ENCODE measurements at places on chromosomes 6 and 20. TPM values are rescaled to one million over a fixed set of nuclear protein-coding genes. Genes with fewer than 3 reads are reported as not detected.

TBX18 gene
- not detected for total RNA-seq

- peak; percentile 67 for DNase-seq
Measured at GRCh38 chr6:159716247-159717096, 10.8 kb upstream of the WTAP start.

DNA sequence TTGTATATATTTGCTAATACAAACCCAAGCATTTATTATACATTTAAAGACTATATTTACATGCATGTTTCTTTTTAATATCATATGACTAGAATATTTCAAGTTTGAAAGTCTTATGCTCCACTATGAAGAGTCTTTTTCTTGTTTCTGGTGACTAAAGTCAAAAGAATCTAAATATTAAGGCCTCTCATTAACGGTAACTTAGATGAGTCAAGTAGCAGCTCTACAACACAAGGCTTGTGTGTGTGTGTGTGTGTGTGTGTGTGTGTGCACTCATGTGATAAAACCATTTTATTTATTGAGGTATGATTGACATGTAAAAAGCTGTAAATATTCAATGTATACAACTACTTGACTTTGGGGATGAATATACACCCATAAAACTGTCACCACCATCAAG, 275.6 kb downstream of the TFAP2B start:
- DNase-seq = no peak

HLA-DQB1 gene
- not detected for total RNA-seq

GRCh38 chr20:30811885-30812671, 445.4 kb upstream of the DEFB115 start:
- peak; percentile 45 for DNase-seq

DNA sequence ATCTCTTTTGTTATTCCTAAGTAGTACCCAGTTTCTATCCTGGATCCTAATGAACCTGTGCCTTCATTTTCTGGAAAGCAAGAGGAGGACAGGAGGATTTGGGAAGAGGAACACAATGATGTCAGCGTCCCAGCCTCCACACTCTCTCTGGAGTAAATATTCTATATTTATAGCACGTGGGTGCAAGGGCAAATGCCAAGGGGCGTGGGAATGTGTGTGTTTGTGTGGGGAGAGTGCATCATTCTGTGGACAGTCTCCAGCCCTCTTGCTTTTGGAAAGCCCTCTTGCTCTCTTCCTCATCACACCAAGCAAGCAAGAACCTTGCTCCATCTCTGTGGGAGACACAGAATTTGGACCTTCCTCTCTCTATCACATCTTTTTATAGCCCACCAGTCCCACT, 103.2 kb upstream of the EMILIN3 start:
- no peak for DNase-seq

SOX18 gene
- 1.9 TPM for total RNA-seq

- DNase-seq = no peak
Measured at GRCh38 chr20:47783828-47784598, 1.3 kb downstream of the SULF2 start.

DNA sequence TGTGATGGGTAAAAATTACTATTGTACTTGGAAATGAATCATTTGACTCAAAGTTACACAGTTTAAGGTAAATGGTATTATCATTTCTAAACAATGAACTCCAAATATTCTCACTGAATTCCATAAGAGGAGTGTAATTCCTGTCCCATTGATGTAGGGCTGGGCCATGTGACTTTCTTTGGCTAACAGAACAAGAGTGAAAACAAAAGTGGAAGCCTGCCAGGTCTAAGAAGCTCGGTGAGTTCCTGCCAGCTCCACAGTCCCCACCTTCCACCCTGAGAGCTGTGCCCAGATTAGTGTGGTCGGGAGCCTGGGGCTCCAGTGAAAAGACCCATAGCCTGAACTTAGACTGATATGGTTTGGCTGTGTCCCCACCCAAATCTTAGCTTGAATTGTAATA, 24.6 kb downstream of the TBXT start:
- DNase-seq = peak; percentile 18

MYO6 gene
- total RNA-seq = 9.4 TPM

DNA sequence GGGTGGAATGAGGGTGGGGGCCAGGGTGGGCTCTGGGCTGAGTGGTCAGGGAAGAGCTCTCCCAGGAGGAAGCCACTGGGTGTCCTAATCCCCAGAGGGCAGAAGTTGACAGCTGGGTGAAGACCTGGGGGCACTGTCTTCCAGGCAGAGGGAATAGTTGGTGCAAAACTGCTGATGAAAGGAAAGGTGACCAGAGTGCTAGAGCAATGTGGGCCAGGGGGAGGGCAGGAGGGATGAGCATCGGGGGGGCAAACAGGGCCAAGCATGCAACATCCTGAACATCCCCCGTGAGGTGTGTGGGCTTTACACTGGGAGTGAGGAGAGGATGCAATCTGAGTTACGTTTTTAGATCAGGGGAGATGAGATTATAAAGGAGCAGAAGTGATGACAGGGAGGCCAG, 97.8 kb downstream of the NOL4L start:
- no peak for DNase-seq

GRCh38 chr6:21359926-21360325, 233.6 kb upstream of the SOX4 start:
- DNase-seq = no peak

DNA sequence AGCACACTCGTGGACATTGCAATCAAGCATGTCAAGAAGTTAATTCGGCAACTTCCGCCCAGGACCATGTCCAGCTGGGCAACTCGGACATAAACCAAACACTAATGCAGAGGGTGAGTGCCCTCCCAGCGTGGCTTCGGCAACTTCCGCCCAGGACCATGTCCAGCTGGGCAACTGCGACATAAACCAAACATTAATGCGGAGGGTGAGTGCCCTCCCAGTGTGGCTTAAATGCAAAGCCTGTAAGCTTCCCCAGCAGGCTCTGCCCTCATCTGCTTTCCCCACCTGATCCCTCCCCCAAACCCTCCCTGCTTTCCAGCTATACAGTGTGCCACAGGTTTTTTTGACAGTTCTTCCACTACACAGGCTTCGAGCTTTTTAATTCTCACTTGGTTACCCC, 143.4 kb downstream of the PXDC1 start:
- DNase-seq = no peak

- no peak for DNase-seq
Measured at GRCh38 chr6:133895573-133896343, 6.8 kb downstream of the TCF21 start.

DNA sequence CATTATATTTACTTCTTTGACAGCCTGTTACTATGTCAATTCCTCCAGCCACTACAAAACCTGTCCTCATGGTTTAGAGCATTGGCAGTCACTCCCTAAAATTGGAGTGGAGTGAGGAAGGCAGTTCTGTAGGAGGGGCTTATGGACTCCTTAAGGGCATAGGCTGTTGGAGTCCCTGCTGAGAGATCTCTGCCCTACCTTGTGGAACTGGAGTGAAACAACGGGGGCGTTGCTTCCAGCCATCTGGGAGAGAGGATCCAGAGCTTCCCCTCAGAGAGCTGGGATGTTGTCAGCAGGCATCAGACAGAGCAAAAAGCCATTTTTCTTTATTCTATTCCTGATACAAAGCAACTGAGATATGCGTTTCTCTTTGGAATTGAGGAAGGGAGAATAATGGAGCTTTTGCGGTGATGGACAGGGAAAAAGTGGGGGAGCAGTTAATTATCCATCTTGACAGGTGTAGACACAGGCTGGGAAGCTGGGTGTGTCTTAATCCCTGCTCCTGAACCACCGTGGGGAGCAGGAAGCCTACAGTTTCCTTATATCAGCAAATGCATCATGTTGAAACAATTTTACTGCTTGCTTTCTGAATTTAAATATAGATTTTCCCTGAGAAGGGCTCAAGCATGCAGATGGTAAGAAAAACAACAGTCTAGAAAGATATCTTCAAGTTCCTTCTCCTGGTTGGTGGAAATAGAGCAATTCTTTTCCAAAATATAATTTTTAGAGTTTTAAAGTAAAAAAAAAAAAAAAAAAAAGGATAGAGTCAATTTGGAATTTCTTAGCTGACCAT, 402.5 kb downstream of the PLCB1 start:
- DNase-seq = no peak

GRCh38 chr6:138310821-138311220, 66.9 kb upstream of the SMIM28 start:
- DNase-seq = no peak

DNA sequence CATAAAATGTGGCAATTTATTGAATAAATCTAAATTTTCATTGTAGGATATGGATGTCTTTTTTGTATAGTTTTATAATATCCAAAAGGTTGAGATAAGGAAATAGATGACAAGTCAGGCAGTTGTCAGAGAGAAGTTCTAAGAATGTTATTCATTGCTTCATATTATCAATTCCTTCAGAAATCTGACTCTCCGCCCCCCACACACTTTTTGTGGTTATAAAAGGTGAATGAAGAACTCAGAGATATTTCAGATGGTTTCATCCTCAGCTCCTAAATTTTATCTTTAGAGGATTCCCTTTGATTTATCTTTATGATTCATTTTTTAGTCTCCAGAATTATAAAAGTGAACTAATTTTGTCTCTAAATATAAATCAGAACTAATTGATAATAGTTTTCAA, 136.1 kb upstream of the NOX3 start:
- DNase-seq = no peak

- DNase-seq = no peak
Measured at GRCh38 chr6:45591890-45592289, 214.2 kb upstream of the SUPT3H start.

COL9A3 gene
- 1.9 TPM for total RNA-seq

HLA-DMA gene
- 0.78 TPM for total RNA-seq

ZNF341 gene
- total RNA-seq = 1.6 TPM

DNA sequence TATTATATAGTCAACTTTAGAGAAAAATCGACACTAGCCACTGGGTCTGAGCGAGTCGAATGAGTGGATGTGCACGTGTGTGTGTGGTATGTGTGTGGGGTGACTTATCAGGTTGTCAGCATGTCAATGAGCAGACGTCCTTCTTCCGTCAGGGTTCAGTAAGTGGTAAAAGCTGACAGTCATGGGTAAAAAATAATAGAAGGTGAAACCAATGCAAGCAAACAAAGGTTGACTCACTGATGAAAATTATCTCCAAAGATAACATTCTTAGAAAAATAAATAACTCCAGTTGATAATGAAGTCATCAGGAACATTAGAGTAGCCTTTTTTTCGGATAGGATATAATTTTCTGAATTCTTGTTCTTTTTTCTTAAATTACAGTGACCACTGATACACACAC, 243.8 kb upstream of the FOXQ1 start:
- peak; percentile 44 for DNase-seq

DNA sequence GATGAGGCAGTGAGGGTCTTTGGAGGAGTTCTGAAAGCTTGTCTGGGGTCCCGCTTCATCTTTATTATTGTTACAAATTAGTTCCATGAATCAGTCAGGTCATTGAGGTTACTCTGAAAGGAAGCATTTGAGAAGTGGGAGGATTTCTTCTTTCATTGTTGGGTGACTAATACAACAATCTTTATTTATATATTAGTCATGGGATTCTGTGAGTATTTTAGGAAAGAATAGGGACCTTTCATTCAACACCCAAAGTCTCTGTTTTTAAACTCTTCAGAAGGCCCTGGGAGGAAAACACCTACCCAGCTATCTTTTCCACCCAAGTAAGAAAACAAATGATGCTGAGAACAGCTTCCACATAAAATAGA, 98.3 kb downstream of the SOD2 start:
- peak; percentile 80 for DNase-seq
